ENCODE measurements at places on chromosomes 5 and 9.

DNA sequence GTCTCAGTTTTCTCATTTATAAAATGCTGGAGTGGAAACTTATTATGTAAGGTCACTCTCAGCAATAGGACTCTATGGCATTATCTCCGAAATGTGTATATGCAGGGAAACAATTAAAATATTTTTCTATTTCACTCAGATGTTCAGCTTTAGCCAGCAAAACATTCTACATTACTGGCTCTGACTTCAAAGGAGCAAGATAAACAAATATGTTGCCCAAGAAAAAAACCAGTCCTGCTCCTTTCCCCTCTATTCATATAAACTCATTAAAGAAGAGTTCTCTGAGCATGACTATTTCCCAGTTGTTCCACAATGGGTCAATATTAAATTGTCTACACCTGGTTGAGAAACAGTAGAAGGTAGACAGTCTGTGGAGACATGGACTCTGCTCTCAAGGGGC is 155.0 kb downstream of the NPR3 start:
- DNase-seq: no peak

- no peak for DNase-seq
Measured at GRCh38 chr5:66415208-66415607, 181.0 kb upstream of the MAST4 start.

- DNase-seq: no peak
Measured at GRCh38 chr9:6090277-6091210, 75.1 kb upstream of the RANBP6 start.

GRCh38 chr5:38695021-38695958 is 138.8 kb upstream of the LIFR start:
- DNase-seq: no peak

- DNase-seq: no peak
Measured at GRCh38 chr9:128340691-128341434, 536 bp downstream of the SLC27A4 start.

GRCh38 chr9:84300271-84300670 is 40.3 kb downstream of the SLC28A3 start:
- DNase-seq: no peak

GRCh38 chr5:170537451-170538095 is 33.8 kb downstream of the KCNIP1 start:
- DNase-seq: no peak

- DNase-seq: no peak
Measured at GRCh38 chr9:94554439-94555331, at the start of gene PCAT7. TSS of gene PCAT7 (plus strand) at chr9:94555083.

DNA sequence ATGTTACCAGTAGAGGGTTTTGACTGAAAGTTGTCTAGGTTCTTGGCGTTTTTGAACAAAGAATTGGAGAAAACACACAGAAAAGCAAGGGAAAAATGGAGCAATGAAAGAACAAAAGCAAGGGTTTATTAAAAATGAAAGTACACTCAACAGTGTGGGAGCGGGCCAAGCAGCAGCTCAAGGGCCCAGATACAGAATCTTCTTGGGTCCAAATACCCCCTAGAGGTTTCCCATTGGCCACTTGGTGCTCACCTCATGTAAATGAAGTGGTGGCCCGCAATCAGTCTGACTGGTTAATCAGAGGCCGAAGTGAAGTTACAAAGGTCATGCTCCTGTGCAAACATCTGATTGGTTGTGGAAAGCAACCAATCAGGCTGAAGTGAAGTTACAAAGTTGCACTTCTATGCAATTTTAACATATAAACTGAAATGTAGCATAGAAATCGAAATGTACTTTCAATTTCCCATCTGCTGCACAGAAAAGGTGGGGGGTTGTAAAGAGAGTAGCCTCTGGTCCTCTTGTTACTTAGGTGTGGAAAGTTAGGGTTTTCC is 1.9 kb upstream of the GM2A start:
- DNase-seq: no peak

DNA sequence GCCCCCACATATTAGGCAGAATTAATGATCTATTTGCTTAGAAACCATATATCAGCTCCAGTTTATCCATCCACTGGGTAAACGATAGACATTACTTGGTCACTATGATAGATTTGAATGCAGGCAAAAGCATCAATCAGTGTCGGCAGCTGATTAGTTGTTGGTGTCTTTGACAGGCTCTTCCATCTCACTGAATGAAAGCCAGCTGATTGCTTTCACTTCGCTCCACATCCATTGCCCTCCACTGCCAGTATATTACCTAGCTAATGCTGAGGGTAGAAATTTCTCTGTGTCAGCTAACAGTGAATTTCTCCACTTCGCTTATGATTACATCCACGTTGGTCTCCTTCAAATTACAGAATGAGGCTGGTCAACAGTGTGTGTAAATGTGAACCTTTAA is 821.3 kb upstream of the TYRP1 start:
- DNase-seq: no peak

GRCh38 chr9:84874596-84874995 is 205.1 kb downstream of the NTRK2 start:
- DNase-seq: no peak

GRCh38 chr5:5986492-5987178 is 391.7 kb downstream of the MED10 start:
- no peak for DNase-seq

- no peak for DNase-seq
Measured at GRCh38 chr5:2653991-2654390, 97.5 kb downstream of the IRX2 start.

- DNase-seq: no peak
Measured at GRCh38 chr5:69206528-69207190, 17.3 kb downstream of the CENPH start.

GRCh38 chr5:72760259-72760658 is 56.2 kb upstream of the TNPO1 start:
- no peak for DNase-seq

DNA sequence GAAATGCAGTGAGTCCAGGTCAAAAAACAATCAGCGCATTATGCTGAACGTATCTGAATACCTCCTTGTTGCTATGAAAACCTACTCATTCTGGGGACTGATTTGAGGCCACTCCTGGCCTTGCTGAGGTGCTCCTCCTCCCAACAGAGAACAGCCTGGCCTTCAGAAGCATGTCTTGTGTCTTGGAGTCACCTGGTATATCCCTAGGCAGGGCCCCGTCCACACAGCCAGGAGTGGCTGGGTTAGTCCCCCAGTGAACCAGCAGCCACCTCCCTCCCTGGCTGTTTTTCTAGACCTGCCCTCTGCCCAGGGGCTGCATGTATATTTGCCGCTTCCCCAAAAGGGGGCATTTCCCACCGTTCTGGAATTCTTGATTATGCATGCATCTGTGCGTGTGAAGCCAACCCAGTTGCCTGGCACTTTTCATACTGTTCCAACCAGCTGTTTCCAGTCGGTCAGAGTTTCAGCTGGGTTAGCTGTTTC is 99.2 kb upstream of the SPATA31C2 start:
- no peak for DNase-seq

- no peak for DNase-seq
Measured at GRCh38 chr5:87650284-87650683, 237.6 kb upstream of the CCNH start.

GRCh38 chr5:54881286-54882005 is 103.9 kb downstream of the ESM1 start:
- DNase-seq: no peak

DNA sequence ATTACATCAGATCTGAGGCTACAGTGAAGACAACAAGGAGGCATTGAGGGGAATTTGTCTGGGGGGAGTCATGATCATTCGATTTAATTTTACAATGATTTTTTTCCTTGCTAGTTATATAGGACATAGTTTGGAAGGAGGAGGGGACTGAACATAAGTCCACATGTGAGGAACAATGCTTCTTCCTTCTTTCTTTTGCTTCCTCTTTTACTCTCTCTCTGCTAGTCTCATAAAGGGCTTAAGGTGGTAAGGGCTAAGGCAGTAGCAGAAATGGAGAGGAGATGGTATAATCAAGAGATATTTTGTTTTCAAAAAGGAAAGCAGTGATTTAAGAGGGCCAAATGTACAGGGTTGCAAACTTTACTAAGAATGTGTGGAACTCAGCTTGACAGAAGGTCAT is 64.3 kb downstream of the GRIN3A start:
- DNase-seq: no peak

DNA sequence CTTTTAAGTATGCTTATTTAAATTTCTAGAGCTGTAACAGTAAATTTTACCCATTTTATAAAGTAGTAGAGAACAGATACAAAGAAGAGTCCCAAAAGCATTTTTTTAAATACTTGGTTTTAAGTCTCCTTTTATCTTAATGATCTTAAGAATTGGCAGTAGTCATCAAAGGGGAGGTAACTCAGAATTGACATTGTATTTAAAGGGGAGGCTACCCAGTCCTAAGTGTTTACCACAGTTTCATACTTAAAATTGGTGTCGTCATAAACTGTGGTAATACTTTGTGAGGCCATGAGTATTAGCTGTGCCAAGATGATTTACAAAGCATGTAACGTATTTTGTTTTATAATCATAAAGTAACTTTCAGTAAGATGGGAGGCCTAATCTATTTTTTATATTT is 14.8 kb downstream of the SLC25A46 start:
- DNase-seq: no peak

DNA sequence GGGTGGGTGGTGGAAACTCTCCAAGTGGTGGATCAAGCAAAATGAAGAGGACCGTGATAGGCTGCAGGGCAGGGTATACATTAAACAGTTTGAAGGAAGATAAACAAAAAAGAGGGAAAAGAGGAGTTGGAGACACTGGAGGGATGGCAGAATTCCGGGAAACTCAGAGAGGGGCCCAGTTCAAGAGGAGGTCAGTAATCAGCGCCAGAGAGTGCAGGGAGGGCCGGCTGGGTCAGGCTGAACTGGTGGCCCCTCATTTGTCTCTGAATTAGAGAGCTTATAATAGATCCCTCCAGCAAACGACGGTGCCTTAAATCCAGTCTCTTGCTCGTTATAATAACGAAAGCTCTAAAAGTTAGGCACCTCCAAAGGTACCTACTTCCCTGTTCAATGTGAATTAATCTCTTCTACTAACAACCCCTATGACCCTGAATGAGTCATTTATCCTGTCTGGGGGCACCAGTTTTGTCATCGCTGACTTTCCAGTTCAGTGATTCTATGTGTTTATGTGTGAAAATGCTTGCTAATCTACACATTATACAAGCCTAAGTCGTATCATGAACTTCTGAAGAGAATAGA is 2.4 kb upstream of the ZSWIM6 start:
- DNase-seq: no peak

GRCh38 chr9:2396622-2397285 is 224.8 kb upstream of the VLDLR start:
- no peak for DNase-seq

GRCh38 chr9:136962701-136963248 is 10.7 kb downstream of the LCN12 start:
- DNase-seq: no peak

DNA sequence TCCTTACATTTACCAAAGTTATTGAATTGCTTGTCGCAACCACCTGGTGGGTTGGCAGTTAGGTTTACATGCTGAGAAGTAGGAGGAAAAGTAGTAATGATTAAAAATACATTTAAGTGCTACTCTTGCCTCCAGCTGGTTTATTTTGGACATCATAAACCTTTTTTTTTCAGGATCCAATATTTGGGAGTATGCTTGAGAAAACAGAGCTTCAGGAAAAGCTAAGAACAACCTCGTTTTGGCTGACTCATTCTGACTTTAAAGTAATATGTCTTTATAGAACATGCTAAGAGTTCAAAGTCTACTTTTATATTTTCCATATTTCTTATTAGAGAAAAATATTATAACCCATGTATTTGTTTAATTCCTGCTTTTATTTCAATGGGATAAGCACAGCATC is 41.7 kb upstream of the BNC2 start:
- DNase-seq: no peak

Data from GM19239 (cell line).